Activated naive CD4-positive, alpha-beta T cell treated with anti-CD3 and anti-CD28 coated beads, Interleukin-2, amount 50 U/mL, for 72 hours (primary cell): ENCODE measurements at places on chromosomes 4 and X.

GRCh38 chrX:39513836-39514235 lies 583.9 kb downstream of the BCOR start:
- DNase-seq, result no peak

DNA sequence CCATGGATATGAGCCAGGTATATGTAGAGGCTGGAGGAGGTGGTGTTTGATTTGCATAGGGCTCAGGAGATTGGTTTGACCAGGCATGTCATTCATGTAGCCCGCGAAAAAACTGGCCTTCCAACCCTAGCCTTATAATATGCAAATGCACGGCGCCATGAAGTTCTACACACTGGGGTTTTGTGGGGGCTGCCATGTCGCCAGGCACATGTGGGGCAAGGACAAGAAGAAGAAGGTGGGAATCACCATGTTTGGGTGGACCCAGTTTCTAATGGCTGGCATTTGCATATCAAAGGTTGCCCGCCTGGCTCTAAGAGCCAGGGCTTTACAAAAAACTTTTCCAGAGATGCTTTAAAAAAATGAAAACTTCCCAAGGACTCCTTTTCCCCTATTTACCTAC lies 1251.0 kb downstream of the PCDH18 start:
- no peak for DNase-seq

GRCh38 chrX:132489578-132490419 lies 961 bp upstream of the MBNL3 start:
- DNase-seq, result peak; percentile 61

- DNase-seq, result peak; percentile 5
These were observed 37.9 kb upstream of the FGFBP2 start for GRCh38 chr4:16000708-16001483.

DNA sequence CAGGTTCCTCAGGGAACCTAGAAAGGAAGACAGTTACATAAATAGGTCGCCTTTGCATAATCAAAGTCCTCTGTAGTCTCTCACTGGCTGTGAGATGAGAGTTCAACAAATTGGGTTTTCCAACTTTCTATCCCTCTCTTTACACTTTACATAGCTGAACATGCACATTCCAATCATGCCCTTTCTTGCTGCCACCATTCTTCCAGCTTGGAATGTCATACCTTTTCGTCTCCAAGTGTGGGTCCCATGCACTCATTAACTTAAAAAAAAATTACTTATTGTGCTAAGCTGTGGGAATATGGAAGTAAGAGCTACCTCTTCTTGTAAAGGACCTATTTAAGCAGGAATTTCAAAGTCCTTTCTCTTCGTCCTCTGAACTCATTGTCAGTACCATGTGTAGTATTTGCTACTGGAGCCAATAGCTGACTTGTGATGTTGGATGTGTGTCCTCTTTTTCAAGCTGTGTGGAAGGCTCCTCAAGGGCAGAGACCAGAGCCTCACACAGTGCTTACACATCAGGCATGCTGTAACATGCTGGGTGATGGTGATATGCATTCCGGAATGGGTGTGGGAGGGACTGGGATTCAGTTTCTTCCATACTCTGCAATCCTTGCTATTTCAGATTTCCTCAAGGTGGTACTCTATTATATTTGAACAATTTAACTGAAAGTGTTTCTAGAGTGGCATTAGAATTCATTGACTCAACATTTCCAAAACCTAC lies 7.1 kb downstream of the ENOPH1 start:
- no peak for DNase-seq

GRCh38 chr4:143667461-143667860 lies 33.0 kb downstream of the FREM3 start:
- no peak for DNase-seq

- DNase-seq, result no peak
These were observed 4.5 kb upstream of the SETD7 start for GRCh38 chr4:139560406-139561104.

- DNase-seq, result no peak
These were observed 772.9 kb upstream of the SLIT2 start for GRCh38 chr4:19478791-19479190.

DNA sequence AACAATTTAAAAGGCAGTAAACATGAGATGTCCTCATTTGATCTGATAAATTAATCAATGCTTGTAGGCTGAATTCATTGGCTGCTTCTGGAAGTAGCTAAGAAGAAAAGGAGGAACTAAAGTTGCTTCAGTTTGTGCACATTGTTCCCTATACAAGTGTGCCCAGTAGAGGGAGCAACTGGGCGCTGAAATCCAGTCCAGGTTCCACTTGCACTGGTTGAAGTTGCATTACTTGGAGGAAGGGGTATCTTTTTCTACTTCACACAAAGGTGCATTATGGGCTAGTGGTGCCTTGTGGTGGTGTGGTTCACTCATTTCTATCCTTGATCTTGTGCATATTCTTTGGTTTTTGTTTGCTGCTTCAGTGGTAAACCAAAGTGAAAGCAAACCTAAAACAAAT lies 67.9 kb upstream of the SOX3 start:
- DNase-seq, result peak; percentile 1

DNA sequence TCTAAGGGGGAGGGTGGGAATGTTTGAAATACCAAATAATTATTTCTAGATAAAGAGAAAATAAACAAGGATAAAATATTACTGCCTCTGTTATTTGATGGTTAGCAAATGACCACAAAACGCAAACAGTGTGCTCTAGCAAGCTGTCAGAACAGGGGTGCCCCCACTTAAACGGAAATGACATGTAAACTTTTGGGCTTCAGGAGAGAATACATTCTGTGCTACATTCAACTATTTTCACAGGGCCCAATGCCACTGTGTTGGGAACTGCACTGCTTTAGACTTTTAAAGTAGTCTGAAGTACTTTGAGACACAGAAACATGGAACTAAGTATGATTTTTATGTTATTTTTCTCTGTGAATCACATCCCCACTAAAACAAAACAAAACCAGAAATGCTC lies 14.1 kb downstream of the CD40LG start:
- no peak for DNase-seq

DNA sequence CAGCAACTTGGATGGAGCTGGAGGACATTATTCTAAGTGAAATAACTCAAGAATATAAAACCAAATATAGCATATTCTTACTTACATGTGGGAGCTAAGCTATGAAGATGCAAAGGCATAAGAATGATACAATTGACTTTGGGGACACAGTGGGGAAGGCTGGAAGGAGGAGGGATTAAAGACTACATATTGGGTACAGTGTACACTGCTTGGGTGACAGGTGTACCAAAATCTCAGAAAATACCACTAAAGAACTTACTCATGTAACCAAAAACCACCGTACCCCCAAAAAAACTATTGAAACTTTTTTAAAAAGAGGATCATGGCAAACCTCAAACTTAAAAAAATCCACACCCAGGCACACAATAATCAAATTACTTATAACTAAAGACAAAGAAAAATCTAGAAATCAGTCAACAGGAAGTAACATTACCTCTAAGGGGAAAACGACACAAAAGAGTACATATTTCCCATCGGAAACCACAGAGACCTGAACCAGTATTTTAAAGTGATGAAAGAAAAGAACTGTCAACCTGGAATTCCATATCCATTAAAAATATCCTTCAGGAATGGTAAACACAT lies 241.8 kb downstream of the PRDM5 start:
- no peak for DNase-seq

GRCh38 chr4:26424838-26425237 lies 65.4 kb downstream of the CCKAR start:
- no peak for DNase-seq

- DNase-seq, result no peak
These were observed 56.1 kb upstream of the TMEM131L start for GRCh38 chr4:153409924-153410501.

- no peak for DNase-seq
These were observed 41.8 kb downstream of the FNIP2 start for GRCh38 chr4:158810487-158811215.

GRCh38 chr4:92387459-92388069 lies 83.8 kb downstream of the GRID2 start:
- no peak for DNase-seq

DNA sequence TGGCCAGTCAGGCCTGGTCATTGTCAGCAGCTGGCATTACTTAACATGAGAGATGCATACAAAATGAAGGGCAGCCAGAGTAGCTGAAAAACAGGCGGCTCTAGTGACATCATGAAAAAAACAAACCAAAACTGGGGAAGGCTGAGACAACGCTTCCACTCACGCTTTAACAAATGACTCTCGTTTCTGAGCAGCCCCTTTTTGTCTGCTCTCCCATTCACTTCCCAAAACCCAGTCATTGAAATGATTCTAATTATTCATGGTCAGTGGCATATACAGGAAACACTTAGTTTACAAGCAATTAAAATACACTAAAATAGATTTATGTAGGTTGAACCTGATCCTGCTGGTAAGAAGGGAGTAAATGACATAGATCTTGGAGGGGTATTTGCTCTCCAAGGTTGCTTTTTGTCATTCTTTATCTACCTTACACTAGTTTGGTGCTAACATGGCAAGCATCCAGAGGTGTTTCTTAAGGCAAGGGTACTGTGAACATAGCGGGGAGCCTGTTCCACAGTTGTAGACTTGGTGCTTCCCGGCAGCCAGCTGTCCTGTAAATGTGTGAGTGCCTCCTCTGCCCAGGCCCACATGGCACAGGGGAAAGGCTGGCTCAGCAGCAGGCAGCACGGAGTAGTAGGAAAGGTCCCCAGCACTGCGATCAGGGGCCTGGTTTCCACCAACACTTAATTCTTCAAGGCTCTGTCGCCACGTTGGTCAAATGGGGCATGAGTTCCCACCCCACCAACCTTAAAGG lies 61.2 kb upstream of the CITED1 start:
- no peak for DNase-seq

GRCh38 chr4:94558392-94558904 lies 106.7 kb downstream of the PDLIM5 start:
- no peak for DNase-seq

DNA sequence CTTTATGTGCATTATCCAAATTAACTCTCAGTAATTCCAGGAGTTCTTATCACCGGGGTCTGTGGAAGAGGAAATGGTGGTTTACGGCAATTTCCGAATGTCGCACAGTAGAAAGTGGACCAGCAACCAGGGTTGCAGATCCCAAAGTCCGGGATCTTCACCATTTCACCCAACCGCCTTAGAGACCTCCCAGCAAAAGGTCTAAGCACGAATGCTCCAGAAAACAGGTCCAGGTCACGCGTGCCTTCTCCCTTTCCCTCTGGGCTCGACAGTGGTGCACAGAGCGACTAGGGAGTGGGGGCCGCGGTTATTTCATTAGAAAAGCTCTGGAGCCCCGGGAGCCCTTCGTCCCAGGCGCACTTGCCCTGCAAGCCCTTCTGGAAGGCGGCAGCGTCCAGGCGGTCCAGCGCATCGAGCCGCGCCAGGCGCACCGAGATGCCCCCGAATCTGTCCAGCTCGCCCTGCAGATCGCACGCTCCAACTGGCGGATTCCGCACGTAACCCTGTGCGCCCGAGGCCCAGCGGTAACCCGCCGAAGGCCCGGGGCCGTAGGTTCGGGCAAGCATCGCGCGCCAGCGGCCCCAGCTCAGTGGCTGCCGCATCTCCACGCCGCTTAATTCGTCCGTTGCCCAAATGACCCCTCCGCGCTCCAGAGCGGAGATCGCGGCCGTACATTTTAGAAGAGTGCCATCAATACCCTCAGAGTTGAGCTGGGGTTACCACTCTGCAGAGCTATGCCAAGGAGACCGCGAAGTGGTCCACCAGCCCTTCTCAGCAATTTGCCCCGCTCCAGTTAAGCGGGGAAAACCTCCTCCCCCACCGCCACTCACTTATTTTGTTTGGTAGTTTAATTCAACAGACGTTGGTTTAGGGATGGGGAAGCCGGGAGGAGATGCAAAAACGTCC lies at the start of gene NUDT6:
Gene NUDT6, minus strand, starts transcription at position 627 of the 906 bp plus-strand sequence. Its CDS starts 25 bp downstream, at position 602.
- DNase-seq, result peak; percentile 58

GRCh38 chr4:6115342-6115741 lies 85.0 kb downstream of the JAKMIP1 start:
- DNase-seq, result no peak
